A673 (cell line): ENCODE measurements at places on chromosomes 6 and 20.
A peak's percentile ranks its signal among the peaks of the same experiment; 100 is the strongest.

DNA sequence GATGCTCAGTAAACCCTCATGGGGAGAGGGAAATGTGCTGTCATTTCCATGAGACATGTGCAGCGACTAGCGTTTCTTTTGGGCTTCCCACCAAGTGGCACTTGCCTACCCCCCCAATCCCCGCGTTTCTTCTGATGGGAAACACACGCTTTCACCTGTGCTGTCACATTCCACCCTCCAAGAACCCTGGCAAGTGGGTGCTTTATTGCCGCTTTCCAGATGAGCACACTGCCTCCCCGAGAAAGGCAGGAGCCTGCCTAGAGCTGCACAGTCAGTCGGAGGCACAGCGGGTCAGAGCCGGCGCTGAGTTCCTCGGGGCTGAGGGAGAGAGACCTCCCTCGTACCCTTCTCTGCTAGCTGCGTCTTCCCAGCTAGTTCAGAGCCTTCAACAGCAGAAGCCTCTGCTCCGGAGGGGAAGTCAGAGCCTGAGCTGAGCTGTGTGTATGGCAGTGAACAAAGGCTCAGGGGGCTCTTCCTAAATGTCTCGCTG is 12.3 kb upstream of the CCDC167 start:
- no peak for DNase-seq

DNA sequence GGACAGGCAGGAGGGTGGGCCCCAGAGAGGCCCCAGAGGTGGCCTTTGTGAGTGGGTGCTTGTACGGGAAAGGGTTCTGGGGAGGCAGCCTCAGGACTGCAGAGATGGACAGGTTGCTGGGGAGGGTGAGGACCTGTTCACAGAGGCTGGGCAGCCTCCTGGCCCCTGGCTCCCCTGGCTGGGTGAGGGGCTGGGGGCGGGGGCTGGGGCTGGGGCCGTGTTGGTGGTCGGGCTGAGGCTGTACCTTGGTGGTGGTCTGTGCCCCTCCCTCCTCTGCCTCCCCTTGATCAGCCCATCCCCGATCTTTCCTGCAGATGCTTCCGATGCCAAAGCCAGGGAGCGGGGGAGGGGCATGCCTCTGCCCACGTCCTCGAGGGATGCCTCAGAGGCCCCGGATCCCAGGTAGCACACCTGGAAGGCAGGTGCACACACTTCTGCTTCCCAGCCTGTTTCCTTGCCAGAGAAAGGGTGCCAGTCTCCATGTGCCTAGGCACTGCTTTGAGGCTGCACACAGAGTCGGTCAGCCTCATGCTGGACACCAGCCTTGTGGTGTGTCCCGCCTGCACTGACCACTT is 4.8 kb downstream of the TCEA2 start:
- no peak for DNase-seq

GRCh38 chr20:37922016-37922415 is 19.1 kb downstream of the VSTM2L start:
- no peak for DNase-seq

DNA sequence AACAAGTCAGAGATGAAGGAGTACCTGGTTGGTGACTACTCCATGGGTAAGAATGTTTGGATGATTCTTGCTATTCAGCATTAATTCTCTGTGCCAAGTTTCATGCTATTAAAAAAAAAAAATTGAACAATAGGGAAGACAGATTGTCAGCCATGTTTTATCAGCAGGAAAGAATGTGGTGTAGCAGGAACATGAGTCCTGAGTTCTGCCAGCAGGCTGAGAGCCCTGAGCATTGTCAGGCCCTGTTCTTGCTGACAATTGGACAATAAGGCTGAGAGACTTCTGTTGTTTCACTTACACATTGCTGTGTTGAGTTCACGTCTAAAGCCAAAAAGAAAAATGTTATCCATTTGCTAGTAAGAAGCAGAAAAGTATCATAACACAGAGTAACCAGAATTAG is 70.4 kb upstream of the SMIM28 start:
- no peak for DNase-seq

DNA sequence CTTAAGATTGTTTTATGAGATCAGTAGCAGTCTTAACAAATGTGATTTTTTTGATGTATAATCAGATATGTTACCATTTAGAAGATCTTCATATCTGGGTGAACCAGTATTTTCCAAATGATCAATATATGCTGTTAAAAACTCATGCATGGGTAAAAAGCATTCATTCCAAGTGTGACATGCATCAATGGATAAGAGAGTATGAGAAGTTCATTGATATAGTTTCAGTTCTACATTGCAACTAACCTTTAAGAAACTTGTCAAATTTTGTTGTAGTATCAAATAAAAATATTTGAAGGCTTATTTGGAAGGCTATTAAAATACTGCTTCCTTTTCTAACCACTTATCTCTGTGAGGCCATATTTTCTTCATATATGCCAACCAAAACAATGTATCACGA is 117.7 kb downstream of the FIG4 start:
- DNase-seq: no peak

DNA sequence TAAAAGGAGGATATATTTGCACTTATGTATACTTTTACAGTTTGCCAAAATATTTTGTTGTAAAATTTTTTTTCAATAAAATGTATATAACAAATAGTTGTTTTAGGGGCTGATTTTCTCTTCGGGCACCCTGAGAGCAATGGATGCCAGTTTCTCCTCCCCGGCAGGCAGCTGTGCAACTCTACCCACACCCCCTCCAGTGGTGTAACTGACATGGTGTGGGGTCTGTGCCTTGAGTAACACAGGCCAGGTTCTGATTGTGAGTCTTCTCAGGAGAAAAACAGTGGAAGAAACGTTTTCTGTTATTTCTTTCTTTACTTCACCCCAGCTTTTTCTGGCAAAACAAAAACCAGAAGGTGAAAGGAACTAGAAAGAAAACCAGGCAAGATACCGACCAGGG is 6.1 kb downstream of the FOXF2 start:
- no peak for DNase-seq

GRCh38 chr6:39048481-39049399 is at the start of gene GLP1R:
TSS of gene GLP1R (plus strand) at chr6:39048781. CDS start at chr6:39048841, 60 bp downstream.
- DNase-seq: no peak

- DNase-seq: no peak
Observed at GRCh38 chr6:131268303-131268702, 133.0 kb downstream of the AKAP7 start.

DNA sequence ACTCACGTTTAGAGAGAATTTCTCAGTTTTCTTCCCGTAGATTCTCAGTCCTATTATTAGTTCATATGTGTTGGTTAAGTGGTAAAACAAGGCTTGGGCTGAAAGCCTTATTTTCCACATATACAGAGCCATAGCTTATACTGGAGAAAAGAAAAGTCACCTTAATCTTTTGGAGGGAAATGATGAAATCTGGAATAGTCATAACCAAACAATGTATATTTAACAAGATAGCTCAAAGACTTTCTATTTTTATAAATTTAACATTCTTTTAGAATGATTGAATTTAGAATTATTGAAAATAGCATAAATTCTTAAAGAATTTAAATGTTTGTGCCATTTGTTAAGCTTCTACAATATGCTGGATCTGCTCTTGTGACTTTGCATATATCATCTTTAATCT is 85.8 kb downstream of the CDKAL1 start:
- no peak for DNase-seq

DNA sequence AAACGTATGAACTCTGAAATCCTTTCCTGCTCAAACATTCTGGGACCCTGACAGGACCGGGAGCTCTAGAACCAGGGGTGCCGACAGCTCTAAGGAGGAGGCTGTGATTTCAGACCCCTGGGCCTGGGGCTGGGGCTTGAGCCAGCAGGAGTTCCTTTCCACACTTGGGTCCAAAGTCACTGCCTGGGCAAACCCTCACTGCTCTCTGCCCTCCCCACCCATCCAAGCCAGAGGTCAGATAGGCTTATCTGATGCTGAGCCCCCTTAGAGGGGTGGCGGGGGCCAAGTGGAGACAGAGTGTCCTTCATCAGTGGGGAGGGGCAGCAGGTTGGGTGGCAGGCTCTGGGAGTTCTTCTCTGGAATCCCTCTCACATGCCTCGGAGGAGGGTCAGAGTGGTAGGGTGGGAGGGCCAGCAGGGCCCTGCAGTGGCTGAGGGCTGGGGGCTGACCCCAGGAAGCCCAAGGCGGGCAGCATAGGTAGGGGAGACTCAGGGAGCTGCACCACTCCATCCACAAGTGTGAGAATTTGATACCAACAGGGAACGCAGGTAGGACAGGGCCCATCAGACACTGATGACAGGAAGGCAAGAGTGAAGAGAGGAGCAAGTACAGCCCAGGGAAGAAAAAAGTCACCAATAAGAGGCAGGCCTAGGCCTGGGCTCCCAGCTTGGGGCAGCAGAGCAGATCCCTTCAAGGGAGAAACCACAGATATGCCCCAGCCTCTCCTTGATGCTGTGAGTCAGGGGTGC is 121.0 kb downstream of the MRPL14 start:
- DNase-seq: no peak

- peak; percentile 85 for DNase-seq
Observed at GRCh38 chr6:26311385-26312095, 53.5 kb upstream of the BTN3A2 start.

GRCh38 chr6:74073429-74073828 is 377.4 kb downstream of the CD109 start:
- DNase-seq: no peak

GRCh38 chr20:44025756-44026155 is 111.1 kb downstream of the TOX2 start:
- no peak for DNase-seq

DNA sequence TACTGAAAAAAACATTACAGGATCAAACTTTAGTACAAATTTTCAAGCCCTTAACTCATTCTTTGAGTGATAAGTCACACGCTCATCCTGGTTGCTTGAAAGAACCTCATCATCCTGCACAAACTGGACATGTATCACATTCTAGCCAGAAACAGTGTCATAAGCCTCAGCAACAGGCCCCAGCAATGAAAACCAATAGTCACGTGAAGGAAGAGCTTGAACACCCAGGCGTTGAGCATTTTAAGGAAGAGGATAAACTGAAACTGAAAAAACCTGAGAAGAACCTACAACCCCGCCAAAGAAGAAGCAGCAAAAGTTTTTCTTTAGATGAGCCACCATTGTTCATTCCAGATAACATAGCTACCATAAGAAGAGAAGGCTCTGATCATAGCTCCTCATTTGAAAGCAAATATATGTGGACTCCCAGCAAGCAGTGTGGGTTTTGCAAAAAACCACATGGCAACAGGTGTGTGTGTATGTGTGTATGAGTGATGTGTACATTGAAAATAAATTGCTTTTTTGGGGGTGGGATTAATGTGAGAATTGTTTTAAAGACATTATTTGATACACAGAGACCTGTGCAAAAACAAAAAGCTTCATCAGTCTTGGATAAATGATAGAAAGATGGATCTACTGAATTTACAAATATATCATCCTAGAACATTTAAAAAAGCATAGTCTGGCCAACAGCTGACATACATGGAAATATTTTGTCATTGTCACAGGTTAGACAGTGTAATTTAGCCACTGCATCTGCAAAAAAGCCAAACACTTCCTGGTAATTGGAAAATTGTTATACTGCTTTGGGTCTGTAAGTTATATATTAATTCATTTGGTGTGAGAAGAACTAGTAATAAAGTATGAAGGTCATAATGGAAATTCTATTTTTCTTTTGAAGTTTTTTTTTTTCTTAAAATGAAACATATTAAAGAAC is 50.1 kb downstream of the PHF3 start:
- DNase-seq: no peak

- peak; percentile 56 for DNase-seq
Observed at GRCh38 chr6:136647363-136647852, 97.2 kb upstream of the MAP7 start.

GRCh38 chr20:46833360-46833759 is 61.3 kb upstream of the EYA2 start:
- no peak for DNase-seq

DNA sequence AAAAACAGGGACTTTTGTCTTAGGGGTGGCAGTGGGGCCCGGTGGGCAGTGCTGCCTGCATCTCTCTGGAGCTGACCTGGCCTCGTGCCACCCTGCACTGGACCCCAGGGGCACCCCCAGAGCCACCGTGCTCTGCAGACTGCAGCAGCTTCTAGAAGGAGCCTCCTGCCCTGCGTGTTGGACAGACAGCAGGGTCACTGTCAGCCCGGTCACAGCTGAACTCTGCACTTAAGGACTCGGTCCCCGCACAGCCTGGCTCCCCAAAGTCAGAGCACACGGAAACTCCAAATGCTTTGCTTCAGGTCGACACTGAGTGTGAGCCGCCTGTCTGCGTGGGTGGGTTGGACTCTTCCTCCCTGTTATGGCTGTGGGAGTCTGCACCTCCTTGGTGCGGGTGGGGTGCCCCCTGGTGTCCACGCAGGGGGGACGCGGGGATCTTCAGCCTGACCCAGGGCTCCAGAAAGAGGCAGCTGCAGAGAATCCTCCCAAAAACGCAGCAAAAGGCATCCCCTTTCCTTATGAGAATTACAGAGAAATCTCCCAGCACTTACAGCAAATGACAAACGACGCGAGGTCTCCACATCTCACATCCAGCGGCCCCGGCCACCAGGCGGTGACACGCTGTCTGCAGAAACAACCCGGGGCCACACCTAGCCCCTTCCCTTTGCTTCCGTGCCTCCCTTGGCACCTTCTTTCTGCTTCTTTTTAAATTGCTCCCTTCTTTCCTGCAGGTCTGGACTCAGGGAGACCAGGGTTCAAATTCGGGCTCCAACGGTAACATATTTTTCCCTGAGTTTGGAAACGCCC is 36.3 kb upstream of the DACT2 start:
- peak; percentile 84 for DNase-seq

DNA sequence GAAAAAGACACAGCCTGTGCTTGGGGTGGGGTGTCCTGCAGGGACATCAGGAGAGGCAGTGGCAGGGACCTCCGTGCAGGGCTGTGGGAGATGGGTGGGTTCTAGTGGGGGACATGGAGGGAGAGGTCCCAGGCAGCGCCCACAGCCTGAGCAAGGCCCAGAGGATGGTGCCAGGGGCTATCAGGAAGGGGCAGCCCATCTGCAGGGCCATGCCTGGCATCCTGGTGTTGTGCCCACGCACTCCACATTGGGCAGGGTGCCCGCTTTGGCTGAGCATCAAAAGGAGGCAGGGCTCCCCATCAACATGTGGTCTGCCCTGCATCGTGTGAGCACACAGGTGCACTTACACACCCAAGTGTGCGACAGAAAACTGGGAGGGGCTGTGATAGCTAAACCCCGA is 184.3 kb upstream of the SNX9 start:
- no peak for DNase-seq

GRCh38 chr6:19991176-19991575 is 154.0 kb downstream of the ID4 start:
- DNase-seq: no peak

GRCh38 chr6:33977606-33978411 is 168.1 kb downstream of the GRM4 start:
- DNase-seq: no peak

- DNase-seq: peak; percentile 80
Observed at GRCh38 chr6:98833307-98834059, 891 bp upstream of the POU3F2 start.

DNA sequence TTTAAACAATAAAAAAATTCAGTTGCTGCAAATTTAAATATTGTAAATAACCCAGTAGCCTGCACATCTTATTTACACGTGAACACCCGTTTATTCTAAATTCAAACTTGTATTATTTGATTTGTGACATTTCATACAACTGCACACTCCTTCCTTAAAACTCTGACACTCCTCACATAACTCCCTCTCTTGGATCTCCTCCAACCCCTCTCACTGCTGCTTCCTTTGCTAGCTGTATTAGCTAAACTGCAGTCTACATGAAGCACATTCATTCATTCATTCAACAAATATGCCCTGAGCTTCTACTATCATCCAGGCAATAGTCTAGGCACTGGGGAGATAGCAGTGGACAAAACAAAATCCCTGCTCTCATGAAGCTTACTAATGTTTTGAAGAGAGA is 47.0 kb downstream of the FBXL4 start:
- DNase-seq: no peak
